Endothelial cell of umbilical vein (primary cell): ENCODE measurements at places on chromosomes 6 and 20. TPM values are rescaled to one million over a fixed set of nuclear protein-coding genes. Genes with fewer than 3 reads are reported as not detected.

KATNA1 gene
- total RNA-seq, result 15.9 and 16.2 TPM in 2 replicates

ZHX3 gene
- 15.1 and 17.8 TPM in 2 replicates for total RNA-seq

DNA sequence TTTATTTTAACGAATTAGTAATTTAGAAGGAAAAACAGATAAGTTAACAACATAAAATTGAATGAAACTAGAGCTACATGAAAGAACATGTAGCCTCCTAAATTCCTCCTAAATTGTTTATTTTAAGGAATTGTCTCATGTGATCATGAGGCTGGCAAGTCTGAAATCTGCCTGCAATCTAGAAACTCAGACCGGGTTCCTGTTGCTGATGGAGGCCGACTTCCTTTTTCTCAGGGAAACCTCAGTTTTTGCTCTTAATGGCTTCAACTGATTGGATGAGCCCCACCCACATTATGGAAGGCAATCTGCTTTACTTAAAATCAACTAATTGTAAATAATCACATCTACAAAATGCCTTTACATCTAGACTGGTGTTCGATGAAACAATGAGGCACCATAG is 267.6 kb upstream of the PRND start:
- DNase-seq, result no peak

DNA sequence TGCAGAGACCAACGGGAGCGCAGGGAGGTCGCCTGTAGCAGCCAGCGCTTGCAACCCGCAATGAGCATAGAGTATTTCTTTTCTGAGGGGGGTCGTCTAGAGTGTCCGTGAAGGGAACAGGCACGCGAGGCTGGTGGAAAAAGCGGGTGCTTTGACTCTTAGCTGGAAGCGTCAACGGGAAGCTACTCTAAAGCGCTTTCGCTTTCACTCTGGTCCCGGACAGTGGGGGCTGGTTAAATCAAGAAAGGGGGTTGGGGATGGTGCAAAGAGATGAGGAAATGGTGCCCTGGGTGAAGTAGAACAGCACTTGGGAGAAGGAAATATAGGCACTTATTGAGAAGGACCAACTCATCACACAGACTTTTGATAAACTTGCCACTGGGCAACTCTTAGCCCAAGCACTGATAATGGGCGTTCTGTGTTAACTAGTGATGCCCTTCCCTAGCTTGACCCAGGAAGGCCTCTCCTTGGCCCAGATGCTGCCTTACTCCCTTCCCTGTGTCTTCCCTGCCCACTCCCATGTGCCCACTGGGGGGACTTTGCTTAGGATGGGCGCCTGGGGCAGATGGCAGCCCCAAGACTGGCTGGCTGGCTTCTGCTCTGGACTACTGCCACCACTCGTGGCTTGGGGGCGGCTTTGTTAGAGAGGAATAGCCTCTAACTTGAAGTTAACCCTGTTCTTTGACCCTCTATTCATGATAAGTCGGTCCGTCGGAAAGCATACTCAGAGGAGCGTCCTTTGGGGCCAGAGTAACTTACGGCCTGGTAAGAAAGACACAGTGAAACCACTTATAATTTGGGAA is 585 bp downstream of the PSMB9 start:
- DNase-seq, result no peak
